Jurkat, Clone E6-1 (cell line): ENCODE measurements at places on chromosomes 16 and 17.

- no peak for DNase-seq
These were observed 85.7 kb downstream of the TAOK1 start for GRCh38 chr17:29475891-29476290.

DNA sequence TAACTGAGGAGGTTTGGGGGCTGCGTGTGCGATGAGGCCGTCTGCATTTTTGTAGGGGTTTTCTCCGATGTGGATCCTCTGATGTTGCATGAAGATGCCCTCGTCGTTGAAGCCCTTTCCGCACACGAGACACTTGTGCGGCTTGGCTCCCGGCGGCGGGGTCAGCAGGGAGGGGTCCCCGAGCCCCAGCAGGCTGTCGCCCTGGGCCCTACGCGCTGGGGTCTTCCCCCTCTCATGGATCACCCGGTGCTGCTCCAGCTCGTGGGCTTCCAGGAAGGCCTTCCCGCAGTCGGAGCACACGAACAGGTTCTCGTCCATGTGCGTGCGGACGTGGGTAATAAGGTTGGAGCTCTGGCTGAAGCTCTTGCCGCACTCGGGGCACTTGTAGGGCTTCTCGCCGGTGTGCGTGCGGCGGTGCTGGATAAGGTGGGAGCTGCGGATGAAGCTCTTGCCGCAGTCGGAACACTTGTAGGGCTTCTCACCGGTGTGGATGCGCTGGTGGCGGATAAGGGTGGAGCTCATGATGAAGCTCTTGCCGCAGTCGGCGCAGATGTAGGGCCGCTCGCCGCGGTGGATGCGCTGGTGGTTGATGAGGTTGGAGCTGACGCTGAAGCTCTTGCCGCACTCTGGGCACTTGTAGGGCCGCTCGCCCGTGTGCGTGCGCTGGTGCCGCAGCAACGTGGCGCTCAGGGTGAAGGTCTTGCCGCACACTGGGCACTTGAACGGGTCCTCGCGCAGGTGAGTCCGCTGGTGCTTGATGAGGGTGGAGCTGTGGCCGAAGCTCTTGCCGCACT lies 4.3 kb downstream of the ZNF629 start:
- DNase-seq: no peak

- no peak for DNase-seq
These were observed 15.4 kb downstream of the RBFOX3 start for GRCh38 chr17:79595471-79595870.

GRCh38 chr17:19747829-19748806 lies at the start of gene ALDH3A1:
ALDH3A1 (minus strand) TSS chr17:19748298; CDS start chr17:19745129, 3,169 bp downstream.
- DNase-seq: no peak

- no peak for DNase-seq
These were observed 12.3 kb upstream of the MPRIP start for GRCh38 chr17:17029938-17030337.

GRCh38 chr17:16214190-16215001 lies 938 bp downstream of the NCOR1 start:
- DNase-seq: no peak

GRCh38 chr16:30884760-30885159 lies 9.1 kb downstream of the BCL7C start:
- DNase-seq: no peak

DNA sequence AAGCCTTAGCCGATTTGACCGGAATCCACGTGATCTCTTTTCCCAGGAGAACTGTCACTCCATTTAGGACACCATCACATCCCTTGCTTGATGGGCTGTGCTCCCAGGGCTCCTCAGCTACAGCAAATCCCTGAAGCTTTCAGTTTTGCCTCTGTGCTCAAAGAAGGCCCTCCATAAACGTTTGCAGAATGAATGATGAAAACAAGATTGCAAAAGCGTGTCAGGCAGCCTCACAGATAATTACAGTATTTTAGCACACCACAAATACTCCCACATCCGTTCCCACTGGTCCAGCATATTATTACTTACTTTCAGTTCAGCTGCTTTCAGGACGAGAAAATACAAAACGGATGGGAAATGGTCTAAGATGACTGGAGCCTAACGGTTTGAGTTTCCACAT lies 84.6 kb downstream of the USP31 start:
- DNase-seq: peak; percentile 54

GRCh38 chr17:68908045-68908444 lies 47.1 kb downstream of the ABCA8 start:
- DNase-seq: no peak

GRCh38 chr17:69088643-69089200 lies 28.0 kb upstream of the ABCA9 start:
- no peak for DNase-seq

DNA sequence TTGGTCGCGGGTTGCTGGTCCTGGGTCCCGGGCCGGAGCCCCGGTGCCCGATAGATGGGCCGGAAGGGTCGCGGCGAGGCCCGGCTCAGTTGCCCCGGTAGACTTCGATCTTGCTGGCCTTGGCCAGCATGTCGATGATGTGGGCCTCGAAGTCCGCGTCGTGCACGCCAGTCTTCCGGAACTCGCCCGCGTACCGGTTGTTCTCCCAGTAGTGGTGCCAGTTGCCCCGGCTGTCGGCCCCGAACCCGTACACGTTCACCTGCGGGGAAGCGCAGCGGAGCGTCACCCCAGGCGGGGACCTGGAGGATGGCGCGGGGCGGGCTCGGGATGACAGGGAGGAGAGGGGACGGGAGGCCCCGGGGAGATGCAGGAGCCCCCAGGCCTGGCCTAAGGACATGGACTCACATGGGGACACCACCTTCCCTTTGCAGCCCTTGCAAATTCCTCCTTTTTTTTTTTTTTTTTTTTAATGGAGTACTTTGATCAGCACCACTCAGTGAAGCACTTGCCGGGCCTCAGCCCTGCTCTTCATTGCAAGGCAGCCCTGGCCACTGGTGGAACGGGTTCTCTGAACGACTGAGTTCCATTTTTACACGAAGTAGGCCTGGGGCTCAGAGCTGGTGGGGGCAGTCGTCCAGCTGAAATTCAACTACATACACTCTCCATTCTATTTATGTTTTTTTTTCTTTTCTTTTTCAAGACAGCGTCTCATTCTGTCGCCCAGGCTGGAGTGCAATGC lies 35.1 kb downstream of the DDX19A start:
- no peak for DNase-seq

DNA sequence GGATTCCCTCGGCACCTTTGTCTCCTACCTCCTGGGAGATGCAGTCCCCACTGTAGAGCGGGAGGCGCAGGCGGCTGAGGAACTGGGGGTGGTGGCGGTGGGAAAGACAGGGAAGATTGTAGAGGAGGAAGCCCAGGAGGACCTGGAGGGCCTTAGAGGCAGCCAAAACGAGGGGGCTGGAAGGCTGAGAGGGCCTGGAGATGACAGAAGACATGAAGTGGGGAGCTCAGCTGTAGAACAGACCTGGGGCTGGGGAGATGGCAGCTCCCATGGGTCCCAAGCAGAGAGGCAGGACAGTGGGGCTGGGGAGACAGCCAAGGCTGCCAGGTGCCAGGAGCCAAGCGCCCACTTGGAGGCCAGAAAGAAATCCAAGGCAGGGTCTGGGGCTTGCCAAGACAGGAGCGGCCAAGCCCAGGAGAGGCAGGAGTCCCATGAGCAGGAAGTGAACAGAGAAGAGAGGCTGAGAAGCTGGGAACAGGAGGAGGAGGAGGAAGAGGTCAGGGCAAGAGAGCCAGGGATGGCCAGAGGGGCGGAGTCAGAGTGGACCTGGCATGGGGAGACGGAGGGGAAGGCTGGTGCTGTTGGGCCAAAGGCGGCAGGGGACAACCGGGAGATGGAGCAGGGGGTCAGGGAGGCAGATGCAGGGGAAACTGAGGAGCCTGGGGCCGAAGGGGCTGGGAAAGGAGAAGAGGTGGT lies 803 bp downstream of the APOBR start:
- DNase-seq: no peak

DNA sequence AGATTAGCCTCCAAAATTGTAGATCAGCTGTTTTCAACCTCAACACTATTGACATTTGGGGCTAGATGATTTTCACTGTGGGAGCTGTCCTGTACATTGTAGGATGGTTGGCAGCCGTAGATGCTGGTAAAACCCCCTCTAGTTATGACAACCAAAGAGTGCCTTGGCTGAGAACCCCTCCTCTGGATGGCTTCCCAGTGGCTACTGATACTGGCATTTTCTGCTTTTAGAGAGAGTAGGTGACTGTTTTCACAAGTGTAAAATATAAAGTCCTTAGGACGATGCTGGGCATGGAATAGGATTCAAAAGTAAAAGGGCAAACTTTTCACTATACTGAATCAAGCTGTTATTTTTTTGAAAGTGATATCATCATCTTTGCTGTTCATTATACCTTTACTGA lies 1048.8 kb upstream of the EEF2KMT start:
- no peak for DNase-seq

DNA sequence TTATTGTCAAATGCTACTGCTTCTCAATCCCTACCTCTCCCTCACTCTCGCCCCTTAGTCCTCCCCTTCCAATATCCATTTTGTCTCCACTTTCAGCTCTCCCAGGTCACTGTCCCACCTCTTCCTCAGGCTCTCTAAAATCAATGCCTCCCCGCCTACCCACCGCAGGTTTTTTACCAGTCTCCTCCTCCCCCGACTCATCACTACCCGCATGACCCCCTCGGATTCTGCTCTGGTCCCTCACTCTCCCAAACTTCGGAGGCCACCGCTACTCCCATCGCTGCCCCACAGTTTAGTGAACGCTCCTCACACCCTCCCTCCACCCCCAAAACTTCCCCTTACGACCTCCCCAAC lies 513 bp downstream of the CRLF3 start:
- DNase-seq: no peak

DNA sequence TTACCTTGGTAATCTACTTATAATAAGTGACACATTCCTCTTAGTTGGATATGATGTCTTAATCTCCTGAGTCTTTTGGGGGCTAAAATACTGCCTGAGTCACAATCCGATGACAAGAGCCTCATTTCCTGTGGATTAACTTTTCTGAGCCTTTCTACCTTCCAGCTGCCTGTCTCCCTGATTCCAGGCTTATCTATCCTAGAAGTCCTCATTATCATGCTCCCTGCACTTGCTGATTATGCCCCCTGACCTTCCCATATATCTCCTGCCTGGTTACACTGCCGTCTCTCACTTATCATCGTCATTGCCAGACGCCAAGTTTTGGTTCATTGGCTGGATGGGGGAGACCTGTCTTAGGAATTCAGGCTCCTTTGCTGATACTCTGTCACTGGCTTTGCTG lies 727.4 kb upstream of the CA10 start:
- no peak for DNase-seq

DNA sequence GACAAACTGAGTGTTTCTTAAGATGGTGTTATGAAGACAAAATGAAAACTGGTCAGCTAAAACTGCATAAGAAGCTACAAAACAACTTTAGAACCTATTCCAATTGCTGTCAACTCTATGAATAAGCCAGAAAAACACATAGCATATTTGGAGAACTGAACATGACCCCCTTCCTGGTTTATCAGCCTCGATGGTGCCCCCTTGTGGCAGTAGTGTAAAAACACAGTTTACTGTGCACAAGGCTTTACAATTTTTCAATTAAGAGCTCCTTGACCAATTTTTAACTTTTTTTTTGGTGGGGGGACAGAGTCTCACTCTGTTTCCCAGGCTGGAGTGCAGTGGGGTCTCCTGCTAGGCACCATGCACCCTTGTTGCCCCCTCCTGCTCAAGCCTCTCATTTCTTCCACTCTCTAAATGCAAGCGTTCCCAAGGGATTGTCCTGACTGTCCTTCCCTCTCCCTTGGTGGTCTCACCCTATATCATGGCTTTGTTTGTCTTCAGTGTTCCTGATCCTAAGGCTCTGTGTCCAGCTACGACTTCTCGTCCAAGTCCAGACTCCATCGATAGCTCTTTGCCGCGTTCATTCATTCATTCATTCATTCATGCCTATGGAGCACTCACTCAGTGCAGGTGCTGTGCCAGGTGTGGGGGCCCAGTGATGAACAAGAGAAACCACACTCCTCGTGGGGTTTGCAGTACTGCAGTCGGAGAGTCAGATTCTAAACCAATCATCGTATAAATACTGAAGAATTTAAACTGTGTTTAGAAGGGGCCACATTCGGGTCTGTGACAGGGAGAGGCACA lies 7.5 kb downstream of the EIF1 start:
- DNase-seq: peak; percentile 72

GRCh38 chr16:85090181-85090580 lies 22.1 kb downstream of the CIBAR2 start:
- no peak for DNase-seq

DNA sequence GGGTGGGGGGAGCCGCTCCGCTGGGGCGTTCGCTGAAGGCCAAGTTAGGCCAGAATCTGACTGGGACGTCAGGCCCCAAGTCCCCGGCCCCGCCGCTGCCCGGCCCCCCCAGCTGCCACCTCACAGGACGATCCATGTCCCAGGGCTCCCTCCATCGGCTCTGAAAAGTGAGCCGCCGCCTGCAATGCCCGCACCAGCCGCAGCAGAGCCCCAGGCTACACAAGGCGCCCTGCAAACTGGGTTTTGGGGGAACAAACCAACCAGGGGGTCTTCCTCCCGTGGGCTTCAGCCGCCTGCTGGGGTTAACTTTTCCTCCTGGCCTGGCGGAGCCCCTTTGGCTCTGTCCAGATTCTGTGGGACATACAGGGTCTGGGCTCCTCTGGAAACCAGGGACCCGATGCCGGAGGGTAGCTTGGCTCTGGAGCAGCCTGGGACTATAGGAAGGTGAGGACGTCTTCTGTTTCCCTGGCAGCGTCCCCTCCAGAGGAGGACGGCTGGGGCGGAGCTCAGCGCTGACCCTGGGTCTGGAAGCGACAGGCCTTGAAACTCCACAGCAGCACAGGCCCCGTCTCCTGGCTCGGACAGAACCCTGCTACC lies 835 bp downstream of the NME4 start:
- DNase-seq: no peak

DNA sequence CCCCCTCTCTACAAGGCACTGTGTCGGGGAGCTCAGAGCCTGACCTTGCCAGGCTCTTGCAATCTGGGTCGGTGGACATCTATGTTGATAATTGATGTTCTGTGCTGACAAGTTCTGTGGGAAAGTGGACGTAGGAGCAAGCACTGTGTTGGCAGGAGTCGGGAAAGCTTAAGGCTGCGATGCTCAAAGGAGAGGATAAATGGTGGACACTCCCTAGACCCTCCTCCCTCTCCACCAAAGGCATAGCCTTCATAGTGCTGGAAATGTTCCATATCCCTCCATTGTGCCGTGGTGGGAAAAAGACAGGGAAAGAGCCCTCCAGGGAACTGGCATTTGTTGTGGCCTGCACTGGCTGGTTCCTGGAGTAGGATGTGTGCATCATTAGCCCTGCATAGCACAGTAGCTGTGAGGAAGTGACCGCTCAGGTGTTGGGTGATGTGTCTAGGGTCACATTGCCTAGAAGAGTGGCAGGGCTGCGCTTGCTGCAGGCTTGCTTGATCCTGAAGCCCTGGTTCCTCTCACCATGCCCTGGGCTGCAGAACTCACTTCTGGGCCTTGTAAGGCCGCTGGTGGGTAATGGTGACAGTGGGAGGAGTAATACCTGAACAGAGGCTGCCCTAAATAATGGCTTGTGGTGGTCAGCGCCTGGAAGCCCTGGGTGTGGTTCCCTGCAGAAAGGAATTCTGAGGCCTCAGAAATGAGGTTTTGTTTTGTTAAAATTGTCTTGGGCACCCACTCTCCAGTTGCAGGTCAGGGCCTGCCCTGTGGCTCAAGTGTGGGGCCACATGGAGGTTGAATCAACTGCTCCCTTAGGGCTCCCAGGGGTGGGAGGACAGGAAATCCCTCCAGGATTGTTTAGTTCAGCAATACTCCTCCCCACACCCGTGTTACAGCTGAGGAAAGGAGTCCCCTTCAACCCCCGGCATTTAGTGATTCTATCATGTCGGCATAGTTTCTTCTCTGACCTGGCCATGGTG lies 62.6 kb downstream of the KSR1 start:
- no peak for DNase-seq

- DNase-seq: no peak
These were observed 235.4 kb upstream of the MON1B start for GRCh38 chr16:76955629-76956028.

GRCh38 chr17:55988861-55989260 lies 164.4 kb upstream of the ANKFN1 start:
- no peak for DNase-seq
